NB4 (cell line): ENCODE measurements at places on chromosomes 6 and 20.

DNA sequence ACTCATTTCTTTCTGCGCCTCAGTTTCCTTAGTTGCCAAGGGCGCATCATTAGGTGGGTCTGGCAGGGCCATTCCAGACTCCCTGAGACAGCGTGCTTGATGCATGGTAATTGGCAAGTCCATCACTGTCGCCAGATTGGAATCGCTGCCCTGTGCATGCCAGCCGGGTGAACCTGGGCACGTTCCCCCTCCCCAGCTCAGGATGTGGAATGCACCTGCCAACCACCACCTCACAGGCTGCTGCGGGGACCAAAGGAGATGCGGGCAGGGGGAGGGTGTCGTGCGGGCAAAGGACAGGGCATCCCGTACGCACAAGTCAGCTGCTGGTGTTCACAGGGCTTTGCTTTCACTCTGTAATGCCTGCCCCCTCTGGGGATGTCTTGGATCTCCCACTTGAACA lies 36.4 kb upstream of the PMEPA1 start:
- no peak for DNase-seq

DNA sequence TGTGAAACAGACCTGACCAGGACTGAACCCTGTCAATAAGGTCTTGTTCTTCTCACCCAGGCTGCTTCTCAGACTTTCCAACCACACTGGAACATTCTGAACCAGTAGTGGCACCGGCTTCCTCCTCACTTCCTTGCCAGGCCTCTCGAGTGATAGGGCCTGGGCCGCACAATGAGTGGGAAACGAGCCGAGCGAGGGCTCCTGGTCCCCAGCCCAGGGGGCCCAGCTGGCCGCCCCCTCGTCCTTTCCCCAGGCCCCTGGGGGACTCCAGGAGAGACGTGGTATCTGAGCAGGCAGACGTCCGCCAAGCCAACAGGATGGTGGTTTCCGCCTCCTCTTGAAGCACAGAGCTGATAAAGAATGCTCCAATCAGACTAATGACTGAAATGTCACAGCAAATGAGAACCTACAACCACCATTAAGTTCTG lies 117.9 kb downstream of the GMDS start:
- no peak for DNase-seq

- DNase-seq = no peak
These were observed 139.6 kb upstream of the RNF24 start for GRCh38 chr20:4154958-4155411.

GRCh38 chr6:167499161-167499660 lies 174.3 kb downstream of the TTLL2 start:
- DNase-seq = no peak

DNA sequence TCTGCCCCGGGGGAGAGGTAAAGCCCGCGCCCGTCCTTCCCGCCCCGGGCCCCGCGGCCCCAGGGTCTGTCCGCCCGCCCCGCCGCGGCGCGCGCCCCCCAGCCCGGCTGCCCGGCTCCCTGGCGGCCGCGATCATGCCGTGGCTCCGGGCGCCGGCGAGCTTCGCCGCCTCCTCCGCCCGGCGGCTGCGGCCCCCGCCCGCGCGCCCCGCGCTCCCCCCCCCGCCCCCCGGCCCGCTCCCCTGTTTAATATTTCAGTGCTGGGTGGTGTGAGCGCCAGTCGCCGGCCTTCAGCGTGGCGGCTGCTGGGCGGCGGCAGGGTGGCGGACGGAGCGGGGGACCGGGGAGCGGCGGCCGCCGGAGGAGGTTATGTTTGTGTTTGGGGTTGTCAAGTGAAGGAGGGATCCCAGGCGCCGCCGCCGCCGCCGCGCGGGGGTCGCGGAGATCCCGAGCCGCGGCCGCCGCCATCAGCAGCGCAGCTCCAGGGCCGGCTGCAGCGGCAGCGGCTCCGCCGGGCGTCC lies at the start of gene HIVEP1:
HIVEP1 (plus strand) TSS at position 275 of the 520 bp plus-strand sequence. CDS start 3,317 bp downstream, outside the sequence.
- peak; percentile 60 for DNase-seq

DNA sequence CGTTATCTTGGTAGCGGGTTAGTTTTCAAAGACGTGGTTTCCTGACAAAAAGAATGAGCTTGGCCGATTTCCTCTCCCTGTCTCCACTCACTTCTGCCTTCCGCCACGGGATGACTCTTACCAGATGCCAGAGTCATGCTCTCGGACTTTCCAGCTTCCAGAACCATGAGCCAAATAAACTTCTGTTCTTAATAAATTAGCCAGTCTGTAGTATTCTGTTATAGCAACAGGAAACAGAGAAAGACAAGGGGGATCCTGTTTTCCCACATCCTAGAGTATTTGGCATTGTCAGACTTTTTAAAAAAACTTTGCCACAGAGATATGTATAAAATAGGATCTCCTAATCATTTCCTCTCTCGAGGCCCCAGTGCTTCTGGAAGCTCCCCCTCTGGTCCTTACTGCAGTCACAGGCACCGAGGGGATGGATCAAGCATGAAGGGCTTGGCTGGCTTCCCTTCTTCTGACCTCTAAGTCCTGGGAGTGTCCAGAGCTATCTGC lies 84.9 kb upstream of the NAA20 start:
- DNase-seq = no peak

- DNase-seq = peak; percentile 95
These were observed 27.6 kb downstream of the ZNF311 start for GRCh38 chr6:28977341-28978132.

- DNase-seq = no peak
These were observed 63.9 kb upstream of the PLEKHG1 start for GRCh38 chr6:150535818-150536220.

DNA sequence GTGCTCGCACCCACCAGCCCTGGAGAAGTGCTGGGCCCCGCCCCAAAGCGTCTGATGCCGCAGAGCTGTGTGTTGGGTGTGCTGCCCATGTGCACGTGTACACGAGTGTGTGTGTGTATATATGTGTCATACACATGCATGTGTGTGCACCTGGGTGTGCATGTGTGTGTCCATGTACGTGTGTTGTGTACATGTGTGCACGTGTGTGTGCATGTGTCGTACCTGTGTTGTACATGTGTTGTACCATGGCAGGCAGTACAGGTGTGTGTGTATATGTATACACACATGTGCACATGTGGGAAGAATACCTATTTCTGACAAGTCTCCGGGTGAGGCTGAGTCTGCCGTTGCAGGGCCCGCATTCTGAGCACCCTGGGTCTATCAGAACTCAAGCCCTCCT lies 6.2 kb upstream of the MRGBP start:
- DNase-seq = no peak

DNA sequence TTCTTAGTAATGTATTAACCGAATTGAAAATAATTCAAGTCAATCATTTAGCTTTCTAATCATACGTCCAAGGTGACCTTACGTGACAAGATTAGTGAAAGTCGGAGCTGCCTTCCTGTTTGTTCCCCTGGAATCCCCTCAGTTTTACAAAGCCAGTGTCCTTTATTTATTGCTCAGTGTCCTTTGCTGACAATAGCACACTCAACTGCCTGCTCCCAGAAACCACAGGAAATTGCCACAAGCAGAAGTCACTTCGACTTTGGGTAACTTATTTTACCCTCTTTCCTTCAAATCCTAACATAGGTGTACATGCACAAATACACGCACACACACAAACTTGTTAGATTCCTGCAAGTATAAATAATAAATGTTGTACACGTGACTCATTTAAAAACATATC lies 1167.7 kb upstream of the ADGRB3 start:
- peak; percentile 91 for DNase-seq

DNA sequence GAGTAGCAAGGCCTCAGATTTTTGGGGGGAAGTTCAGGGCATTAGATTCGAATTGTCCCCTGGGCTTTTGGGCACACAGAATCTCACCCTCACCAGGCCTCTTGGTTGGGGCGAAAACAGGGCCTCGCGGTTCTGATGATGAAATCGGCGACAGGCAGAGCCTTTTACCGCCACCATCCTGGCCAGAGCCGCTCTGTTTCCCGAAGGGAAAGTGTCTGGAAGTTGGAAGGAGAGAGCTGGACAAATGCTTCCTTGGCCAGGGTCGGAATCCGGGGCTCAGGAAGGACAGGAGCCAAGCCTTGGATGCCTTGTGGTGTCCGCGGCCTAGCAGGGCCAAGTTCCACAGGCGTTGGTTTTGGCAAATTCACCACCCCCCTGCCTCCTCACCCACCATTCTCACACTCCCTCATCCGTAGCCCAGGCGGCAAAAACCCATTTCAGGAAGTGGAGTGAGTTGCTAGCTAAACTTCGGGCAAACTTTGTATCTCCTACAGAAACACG lies 3.5 kb upstream of the TFAP2A start:
- DNase-seq = peak; percentile 91

DNA sequence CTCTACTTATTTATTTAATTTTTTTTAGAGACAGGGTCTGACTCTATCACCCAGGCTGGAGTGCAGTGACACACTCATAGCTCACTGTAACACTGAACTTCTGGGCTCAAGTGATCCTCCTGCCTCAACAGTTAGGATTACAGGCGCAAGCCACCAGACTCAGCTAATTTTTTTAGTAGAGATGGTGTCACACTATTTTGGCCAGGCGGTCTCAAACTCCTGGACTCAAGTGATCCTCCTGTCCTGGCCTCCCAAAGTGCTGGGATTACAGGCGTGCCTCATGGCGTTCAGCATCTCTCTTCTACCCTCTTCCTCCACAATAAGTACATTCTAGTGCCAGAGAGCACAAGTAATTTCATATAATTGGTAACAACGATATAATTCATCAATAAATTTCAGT lies 5.5 kb downstream of the SSR1 start:
- no peak for DNase-seq

- no peak for DNase-seq
These were observed 835.3 kb upstream of the EPHA7 start for GRCh38 chr6:94254689-94255088.

DNA sequence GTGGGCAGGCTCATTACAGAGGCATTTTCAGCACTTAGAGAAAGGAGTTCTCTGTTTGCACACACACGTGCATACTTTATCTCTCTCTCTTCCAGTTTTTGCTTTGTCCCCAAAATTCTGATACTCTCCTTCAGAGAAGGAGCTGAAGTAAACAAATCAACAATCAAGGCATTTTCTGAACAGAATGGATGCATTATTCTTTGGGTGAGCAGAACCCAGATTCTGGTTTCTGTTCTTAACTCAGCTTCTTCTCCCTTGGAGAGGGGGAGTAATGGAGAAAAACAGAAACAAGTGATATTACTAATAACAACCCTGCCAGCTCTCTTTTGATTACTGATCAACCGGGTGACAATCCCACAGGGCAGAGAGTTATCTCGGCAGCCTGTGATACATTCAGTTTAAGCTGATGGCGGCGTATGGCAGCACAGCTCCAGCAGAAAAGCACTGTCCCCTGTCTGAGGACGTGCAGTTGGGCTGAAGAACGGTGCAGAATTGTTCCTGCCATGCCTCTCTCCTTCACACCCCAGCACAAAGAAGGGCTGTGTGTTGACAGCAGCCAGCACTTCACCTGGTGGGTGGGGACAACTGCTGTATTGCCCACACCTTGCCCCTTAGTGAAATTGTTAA lies 47.3 kb upstream of the SASH1 start:
- no peak for DNase-seq

DNA sequence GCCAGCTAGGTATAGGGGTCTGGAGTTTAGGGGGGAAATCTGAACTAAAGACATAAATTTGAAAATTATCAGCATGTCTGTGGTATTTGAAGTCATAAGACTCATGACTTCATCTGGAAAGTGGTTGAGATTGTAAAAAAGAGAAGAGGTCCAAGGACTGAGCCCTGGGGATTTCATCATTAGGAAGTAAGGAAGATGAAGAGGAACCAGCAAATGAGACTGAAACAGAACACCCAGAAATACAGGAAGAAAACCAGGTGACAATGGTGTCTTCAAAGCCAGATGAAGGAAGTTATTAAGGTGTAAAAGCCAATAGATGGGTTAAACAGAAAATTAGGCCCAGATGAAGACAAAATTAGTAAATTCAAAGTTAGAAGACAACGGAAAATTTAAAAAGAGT lies 49.1 kb upstream of the UBR2 start:
- DNase-seq = no peak

DNA sequence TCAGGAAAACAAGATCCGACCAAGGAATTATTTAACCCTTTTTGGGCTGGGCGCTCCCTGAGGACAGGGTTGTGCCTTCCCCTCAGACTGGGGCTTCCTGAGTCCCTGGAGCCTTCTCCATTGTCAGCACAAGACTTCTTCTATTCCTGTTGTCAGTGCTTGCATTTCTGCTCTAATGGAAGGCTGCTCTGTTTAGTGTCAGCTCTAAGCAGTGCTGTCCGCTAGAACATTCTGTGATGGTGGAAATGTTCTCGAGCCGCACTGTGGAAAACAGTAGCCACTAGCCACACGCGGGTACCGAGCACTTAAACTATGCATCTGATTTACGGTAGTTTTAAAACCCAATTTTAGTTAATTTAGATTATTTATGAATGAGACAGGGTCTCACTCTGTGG lies 64.0 kb downstream of the VEGFA start:
- no peak for DNase-seq

DNA sequence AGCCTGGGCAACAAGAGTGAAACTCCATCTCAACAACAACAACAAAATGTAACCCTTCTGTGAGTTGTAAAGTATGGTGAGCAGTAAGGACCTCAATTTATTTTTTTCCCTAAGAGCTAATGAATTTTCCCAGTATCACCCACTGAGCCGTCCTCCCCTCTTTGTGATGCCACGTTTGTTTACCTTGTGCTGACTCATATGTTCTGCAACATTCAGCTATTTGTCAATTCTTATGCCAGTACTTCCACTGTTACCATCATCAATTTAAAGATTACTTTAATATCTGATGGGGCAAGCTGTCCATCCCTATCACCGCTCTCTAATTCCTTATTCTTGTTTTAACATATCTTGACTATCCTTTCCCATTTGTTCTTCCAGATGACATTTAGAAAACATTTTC lies 37.5 kb downstream of the MAK start:
- DNase-seq = no peak

DNA sequence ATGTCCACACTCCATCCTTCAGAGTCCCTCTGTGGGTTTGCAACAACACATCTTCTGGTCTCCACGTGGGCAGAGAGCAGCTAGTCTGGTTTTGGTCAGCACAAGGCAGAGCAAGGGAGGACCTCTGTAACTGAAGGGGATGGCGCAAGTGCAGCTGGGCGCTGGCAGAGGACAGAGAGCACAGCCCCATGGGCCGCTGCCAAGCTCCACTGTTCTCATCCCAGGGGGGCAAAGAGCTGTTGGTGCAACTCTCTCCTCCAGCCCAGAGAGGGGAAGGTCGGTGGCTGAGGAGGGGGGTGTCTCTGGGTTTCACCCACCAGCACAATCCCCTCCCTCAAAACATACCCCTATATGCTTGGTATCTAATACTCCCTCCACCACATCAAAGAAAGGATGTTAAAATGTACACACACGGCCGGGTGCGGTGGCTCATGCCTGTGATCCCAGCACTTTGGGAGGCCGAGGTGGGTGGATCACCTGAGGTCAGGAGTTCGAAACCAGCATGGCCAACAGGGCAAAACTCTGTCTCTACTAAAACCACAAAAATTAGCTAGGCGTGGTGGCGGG lies 9.1 kb downstream of the ATP9A start:
- peak; percentile 22 for DNase-seq

- DNase-seq = no peak
These were observed 100.9 kb downstream of the TSHZ2 start for GRCh38 chr20:53072923-53073579.
